ENCODE measurements at places on chromosomes 2 and 18.

- DNase-seq: no peak
These were observed 77.4 kb downstream of the NAB1 start for GRCh38 chr2:190726255-190726654.

- no peak for DNase-seq
These were observed 8.1 kb downstream of the AMMECR1L start for GRCh38 chr2:127877626-127878025.

DNA sequence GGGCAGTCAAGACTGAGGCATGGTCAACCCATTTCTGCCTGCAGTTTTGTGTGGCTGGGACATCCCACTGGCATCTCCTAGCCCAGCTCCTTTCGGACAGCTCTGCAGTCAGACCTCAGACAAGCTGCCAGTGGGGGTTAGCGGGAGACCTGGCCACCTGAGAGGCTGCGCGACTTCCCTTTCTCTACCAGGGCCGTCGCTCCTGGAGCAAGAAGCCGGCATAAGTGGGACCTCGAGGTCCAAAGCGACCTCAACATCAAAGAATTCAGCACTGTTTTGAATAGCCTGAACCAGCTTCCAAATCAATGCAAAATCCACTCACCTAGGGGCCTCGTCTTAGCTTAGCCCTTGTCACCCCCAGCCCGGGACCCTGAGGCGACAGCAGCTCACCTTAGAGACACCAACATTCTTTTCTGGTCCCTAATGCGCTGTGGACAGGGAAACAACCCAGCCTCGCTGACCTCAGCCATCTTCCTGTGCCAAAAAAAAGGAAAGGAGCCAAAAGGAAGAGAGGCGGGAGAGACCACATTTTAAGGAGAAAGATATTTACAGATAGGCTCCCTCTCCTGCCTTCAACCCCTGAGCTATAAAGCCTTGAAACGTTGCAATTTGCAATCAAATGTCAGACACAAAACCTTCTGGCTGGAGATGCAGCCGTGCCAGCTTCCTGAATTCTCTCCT lies 81.2 kb downstream of the GFPT1 start:
- DNase-seq: no peak

DNA sequence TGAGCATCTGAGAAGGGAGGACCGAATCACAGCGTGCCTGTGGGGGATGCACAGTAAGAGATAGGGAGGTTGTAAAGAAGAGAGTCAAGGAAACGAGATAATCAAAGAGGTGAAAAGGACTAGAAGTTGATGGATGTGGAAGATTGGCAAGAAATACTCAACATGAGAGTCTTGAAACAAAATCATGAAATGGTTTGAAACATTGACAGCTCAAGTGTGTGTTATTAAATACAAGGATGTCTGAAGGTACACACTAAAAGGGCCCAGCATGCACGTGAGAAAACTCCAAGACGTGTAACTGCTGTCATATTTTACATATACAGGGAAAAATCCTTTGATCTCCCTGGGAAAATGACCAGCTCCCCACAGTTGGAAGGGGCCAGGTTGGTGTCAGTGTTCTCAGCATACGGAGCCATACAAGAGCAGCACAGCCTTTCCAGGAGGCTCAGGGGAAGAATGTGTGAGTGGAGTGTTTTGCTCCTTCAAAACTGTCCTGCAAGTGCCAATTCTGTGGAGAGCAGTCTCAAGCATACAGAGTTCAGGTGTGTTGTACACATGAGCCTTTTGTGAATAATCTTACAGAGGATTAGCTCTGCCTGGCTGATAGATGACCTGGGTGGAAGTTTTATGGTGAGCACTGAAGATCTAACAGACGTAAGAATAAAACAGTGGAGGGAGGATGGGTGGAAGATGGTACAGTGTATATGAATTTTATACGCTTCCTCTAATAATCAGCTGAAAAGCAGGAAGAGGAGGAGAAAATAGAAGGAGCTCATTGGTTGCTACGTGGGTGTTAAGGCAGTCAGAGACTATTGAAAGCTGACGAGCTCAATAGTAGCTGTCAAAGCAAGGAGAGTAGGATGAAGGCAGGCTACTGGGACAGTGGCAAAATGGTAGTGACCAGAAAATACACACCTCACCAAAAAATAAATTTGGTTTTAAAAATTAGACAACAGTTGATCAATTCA lies 126.8 kb downstream of the ATP9B start:
- no peak for DNase-seq

DNA sequence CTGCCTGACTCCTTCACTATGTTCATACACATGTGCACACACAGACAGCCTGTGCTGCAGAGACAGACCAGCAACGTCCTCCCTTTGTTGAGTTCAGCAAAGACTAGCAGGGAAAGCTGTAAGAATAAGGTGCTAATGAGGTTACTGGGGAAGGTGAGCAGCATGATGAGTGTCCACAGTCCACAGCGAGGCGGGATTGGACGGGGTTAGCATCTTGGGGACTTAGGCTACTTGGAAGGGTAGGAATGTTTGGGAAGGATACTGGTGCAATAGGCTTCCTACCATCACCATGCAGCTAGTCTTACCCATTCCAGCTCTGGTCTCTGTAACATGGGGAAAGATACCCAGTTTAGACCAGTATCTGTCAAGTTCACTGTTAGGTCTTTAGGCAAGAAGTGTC lies 41.9 kb downstream of the DPYSL5 start:
- DNase-seq: no peak

DNA sequence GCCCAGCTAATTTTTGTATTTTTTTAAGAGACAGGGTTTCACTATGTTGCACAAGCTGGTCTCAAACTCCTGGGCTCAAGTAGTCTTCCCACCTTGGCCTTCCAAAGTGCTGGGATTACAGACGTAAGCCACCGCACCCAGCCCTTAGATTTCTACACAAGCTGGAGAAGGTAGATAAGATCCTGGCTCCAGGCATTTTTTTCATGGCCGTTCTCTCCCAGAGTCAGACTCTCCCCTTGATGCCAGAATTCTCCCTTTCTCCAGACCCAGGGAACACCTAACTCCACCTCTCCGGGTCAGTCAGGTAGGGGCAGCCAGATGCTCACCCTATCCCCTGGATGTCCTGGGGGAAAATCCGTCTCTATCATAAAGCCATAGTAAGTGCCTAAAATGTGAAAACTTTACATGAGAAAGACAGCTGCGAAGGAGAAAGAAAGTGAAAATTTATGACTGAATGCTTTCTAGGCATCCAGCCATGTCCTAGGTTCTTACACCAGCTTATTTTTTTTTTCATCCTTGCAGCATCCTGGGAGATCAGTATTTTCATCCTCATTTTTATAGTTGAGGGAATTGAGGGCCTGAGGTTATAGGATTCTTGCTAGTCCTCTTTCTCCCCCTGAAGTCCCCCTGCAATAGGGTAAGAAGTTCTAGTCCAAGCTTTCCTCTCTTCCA lies 16.3 kb downstream of the SIX3 start:
- DNase-seq: no peak

GRCh38 chr2:119408221-119408619 lies 23.4 kb upstream of the TMEM37 start:
- no peak for DNase-seq

GRCh38 chr2:164205347-164205746 lies 415.9 kb downstream of the GRB14 start:
- DNase-seq: no peak

DNA sequence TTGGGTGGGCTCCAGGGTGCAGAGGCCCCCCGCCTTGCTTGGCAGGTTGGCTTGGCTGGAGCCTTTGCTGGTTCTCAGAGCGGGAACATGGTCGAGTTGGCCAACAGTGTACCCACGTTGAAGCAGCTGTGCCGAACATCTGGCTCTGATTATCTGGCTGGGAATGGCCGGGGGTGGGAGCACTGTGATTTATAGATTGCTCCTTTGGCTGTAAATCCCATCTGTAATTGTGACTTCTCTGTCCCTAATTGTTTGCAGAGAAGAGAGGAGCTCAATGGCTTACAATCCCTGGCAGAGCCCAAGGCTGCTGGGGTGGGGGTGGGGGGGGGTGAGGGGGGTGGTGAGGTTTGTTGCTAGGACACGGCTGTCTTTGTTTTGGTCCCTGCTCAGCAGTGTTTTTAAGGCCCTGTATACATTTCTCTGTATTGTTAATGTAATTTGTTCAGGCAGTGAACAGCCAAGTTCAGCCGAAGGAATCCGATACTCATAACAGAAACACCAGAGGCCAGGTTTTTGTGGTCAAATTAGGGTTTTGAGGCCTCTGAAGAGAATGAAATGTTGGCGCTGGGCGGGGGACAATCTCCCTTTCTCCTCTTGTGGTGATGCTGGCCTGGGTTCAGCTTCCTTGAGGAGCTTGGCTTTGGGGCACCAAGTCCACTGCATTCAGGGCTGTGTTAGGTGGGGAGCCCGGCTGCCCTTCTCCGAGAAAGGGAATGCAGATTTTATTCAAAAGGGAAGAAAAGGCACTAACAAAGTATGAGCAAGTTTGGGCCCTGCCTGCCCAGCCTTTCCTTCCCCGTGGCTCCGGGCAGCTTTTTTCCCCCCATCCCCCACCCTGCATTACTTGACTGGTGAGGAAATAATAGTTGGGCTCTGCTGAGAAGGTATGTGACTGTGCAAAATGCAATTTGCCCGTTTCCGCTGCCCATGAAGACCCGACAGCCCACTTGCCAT lies 82.5 kb downstream of the TCF7L1 start:
- no peak for DNase-seq

DNA sequence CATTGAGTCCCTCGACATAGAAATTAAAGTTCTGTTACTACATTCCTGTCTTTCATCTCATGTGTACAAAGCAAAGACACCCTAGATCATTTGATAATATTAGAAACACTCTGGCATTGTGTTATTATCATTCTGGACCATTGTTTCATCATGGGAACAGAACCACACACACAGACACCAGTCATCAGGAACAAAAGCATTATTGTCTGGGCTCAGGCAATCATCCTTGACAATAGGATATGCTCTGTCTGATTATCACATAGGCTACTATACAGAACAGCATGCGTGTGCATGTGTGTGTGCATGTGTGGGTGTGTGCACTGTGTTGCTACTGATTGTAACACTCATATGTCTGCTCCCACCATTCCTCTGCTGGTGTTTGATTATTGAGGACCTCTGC lies 242.5 kb downstream of the SH3BP4 start:
- no peak for DNase-seq

DNA sequence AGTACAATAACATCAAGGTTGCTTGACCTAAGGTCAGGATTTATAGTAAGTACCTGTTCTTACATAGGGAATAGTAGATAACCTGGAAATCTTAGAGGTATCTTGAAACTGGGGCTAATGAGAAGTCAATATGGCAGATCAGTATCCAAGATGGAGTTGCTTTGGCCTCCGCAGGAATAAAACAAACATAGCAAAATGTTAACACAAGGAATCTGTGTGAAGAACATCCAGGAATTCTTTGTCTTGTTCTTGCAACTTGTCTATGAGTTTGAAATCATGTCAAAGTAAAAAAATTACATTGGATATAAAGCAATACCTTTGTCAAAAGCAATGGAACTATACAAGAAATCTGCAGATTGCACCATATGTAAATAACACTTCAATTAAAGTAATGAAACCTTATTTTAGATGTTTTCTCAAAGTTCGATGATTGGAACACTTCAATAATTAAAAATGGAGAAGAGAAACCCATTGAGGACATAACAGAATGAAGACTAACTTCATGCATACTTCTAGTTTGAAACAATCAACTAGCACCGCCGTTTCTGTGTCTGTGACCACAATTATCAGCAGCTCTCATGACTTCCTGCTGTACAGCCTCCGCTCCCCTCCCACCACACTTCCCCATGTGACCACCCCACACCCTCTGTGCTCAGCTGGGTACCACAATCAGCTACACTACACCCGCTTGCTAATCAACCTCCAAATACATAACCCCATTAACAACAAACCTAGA lies 27.6 kb downstream of the C2orf76 start:
- DNase-seq: no peak
